ENCODE measurements at places on chromosomes 16 and 17. TPM values are rescaled to one million over a fixed set of nuclear protein-coding genes. Genes with fewer than 3 reads are reported as not detected.

The HAP1 gene
- total RNA-seq = 0.08 TPM

The GPT2 gene
- total RNA-seq = 7.3 TPM

The FBXW10 gene
- total RNA-seq = 0.51 TPM

The SCN4A gene
- total RNA-seq = 0.22 TPM

The RPL38 gene
- 575 TPM for total RNA-seq

The IRX3 gene
- 70.2 TPM for total RNA-seq

The IL17C gene
- not detected for total RNA-seq

The TMEM231 gene
- 8.5 TPM for total RNA-seq

The PMFBP1 gene
- total RNA-seq = 0.08 TPM

The SULT1A4 gene
- 3.2 TPM for total RNA-seq

The RNF166 gene
- 17.1 TPM for total RNA-seq

The SSTR5 gene
- total RNA-seq = 0.57 TPM

The CTRB1 gene
- not detected for total RNA-seq

The TM4SF5 gene
- total RNA-seq = not detected

The CENPT gene
- 27.9 TPM for total RNA-seq

The ABCA10 gene
- 5.6 TPM for total RNA-seq

The PRR35 gene
- not detected for total RNA-seq

The NLE1 gene
- total RNA-seq = 3.8 TPM

The PROCA1 gene
- total RNA-seq = 2.0 TPM

The CFAP97D1 gene
- not detected for total RNA-seq

The IGFBP4 gene
- 164 TPM for total RNA-seq

The BIRC5 gene
- total RNA-seq = 0.38 TPM

The P3H4 gene
- total RNA-seq = 5.1 TPM

The ZFP90 gene
- total RNA-seq = 16.0 TPM

The SMG6 gene
- total RNA-seq = 19.7 TPM

The TBC1D3B gene
- 3.3 TPM for total RNA-seq

Data from cardiac septum (tissue), 1 donor.